ENCODE measurements at places on chromosomes 13 and 19. TPM values are rescaled to one million over a fixed set of nuclear protein-coding genes. Genes with fewer than 3 reads are reported as not detected.

- DNase-seq = no peak
Observed at GRCh38 chr13:34990399-34991214, 48.5 kb downstream of the NBEA start.

GRCh38 chr13:98994896-98995295, 17.0 kb upstream of the DOCK9 start:
- DNase-seq = no peak

DNA sequence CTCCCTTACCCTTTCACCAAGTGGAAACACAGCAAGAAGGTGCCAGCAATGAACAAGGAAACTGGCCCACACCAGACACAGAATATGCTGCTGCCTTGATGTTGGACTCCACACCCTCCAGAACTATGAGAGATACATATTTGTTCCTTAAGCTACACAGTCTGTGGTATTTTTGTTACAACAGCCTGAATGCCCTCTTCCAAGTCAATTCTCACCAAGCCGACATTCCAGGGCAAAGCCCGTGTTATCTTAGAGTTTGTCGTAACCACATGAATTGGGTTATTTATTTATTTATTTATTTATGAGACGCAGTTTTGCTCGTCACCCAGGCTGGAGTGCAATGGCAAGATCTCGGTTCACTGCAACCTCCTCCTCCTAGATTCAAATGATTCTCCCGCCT, 14.9 kb downstream of the FGF21 start:
- no peak for DNase-seq

The ZNF729 gene
- not detected for total RNA-seq
